ENCODE measurements at places on chromosomes 1 and 21.

- peak; percentile 27 for DNase-seq
Measured at GRCh38 chr1:41313661-41314131, 47.5 kb upstream of the FOXO6 start.

GRCh38 chr1:182238421-182238820, 153.2 kb downstream of the GLUL start:
- DNase-seq: no peak

DNA sequence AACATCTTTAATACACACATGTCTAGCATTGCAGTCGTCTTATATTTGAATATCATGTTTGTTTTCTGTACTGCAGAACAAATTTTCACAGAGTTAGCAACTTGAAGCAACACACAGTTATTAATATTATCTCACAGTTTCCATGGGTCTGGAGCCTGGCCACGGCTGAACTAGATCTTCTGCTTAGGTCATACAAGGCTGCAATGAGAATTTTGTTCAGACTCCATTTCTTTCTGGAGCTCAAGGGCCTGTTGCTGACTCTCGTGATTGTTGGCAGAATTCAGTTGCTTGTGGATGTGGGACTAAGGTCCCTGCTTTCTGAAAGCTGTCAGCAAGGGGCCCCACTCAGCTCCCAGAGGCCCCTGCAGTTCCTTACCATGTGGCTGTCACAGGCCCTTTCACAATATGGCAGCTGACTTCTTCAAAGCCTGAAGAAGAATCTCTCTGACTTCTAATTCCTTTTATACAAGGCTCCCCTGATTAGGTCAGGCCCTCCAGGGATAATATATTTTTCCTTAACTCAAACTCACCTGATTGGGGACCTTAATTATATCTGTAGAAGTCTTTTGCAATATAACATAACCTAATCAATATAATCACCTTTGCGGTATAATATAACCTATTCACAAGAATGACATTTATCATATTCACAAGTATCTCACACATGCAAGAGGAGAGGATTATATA, 296.3 kb downstream of the NFIA start:
- no peak for DNase-seq

GRCh38 chr1:12031039-12031980, 12.0 kb downstream of the MIIP start:
- no peak for DNase-seq

GRCh38 chr1:90911353-90911752, 110.5 kb downstream of the ZNF644 start:
- no peak for DNase-seq

- no peak for DNase-seq
Measured at GRCh38 chr1:114080511-114081436, 72.9 kb downstream of the SYT6 start.

DNA sequence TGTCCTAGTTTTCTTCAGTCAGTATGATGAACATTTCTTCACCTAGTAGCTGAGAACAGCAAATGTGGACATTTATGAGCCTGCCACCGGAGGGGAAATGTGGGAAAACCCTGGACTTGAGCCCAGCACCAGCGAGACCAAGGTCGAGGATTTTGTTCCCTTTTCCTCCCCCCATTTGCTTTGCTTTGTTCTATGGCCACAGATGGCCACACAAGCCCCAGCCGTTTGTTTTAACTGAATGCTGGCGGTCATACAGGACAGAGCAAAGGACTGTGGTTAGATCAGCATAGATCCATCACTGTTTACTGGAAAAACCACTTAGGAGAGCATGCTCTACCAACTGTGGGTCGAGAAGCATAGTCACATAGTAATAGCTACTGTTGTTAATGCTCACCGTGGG, 20.9 kb downstream of the SH2D2A start:
- no peak for DNase-seq

DNA sequence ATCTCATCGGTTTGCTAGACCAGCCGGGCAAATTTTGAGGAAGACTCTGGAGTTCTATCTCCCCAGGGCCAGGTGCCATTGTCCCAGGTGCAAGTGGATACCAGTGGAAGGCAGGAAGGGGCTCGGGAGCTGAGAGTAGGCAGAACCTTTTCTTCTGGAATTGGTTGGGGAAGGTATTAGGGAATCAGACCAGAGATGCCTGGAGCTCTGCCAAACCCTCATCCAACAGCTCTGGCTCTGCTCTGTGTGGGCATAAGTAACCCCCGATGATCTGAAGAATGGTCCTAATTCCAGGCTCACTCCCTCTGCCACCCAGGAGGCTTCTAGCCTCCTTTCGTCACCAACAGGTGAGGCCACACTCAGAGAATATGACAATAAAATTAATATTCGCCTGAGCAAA, 69.9 kb downstream of the PGBD5 start:
- no peak for DNase-seq

GRCh38 chr21:42406201-42406621, 2.5 kb downstream of the UBASH3A start:
- DNase-seq: no peak

GRCh38 chr1:63545780-63546179, 22.5 kb downstream of the EFCAB7 start:
- no peak for DNase-seq

DNA sequence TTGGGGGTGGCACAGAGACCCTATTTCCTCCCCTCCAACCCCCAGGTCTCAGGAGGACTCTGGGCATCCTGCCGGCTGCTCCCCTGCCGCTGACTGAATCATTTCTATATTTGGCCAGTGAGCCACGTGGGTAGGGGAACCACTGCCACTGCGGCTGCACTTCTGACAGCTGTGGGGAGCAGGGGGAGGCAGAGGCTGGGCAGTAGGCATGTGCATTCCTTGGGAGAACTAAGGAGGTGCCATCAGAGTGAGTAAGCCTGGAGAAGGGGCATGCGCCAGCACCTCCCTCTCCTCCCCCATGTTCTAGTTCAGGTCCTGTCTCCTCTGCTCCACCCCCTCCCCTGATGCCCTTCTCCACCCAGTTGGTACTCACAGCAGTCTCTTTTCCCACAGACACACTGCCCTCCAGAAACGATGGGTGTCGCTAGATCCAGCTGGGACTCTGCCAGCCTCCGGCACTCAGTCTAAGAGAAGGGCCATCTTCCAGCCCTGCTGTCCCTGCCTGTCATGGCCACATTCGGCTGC, 12.0 kb downstream of the PPFIA4 start:
- no peak for DNase-seq

DNA sequence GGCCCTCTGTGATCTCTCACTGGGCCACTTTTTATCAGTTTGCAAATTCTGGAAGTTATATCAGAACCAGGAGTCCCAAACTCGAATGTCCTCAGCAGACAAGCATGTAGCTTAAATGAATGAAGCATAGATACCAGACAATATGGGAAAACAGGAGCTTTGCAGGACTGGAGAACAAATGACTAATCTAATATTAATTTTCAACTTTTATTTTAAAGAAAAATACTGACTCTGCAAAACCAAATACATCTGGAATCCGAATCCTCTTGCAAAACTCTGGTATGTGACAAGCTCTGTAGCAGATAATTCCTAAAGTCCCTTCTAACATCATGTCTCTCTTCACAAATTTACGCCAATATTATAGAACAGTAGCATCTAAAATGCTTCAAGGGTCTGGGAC, 427.4 kb downstream of the TTLL7 start:
- DNase-seq: no peak

- DNase-seq: no peak
Measured at GRCh38 chr1:91584878-91585277, 84.2 kb downstream of the CDC7 start.

GRCh38 chr1:206503591-206504362, 3.6 kb upstream of the RASSF5 start:
- peak; percentile 79 for DNase-seq

- DNase-seq: no peak
Measured at GRCh38 chr1:54834007-54834541, 33.0 kb upstream of the TTC22 start.

DNA sequence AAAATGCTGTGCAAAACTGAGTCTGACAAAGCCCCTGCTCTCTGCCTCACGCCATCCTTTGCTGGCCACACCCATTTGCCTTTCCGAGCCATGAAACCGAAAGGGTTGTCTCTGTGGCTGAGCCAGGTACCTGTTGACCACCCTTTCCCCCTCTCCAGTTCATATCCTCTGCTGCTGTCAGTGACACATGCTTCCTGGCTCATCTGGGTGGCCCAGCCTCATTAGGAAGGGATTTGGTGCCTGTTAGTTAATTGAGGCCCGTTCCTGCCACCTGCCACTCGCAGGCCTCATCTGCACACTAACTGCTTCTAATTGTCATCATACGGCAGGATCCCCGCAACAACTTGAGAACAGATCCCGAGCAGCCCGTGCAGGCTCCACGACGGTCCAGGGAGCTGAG, 79.2 kb downstream of the OLIG1 start:
- no peak for DNase-seq

DNA sequence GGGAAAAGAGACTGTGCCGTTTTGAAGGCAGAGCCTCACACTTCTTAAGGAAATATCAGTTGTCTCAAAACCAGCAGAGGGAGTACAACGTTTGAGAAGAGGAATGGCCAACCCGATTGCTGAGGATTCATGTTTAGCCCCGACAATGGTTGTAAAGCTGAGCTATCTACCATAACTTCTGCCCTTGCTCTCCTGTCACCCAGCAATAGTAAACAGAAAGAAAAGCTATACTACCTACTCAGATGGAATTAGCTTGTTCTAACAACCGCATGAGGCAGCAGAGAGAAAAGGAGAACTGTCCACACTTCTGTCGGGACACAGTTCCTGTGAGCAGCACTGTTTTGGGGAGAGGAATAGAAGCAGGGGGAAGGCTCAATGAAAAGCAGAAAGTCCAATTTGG, 91.2 kb downstream of the SLC45A1 start:
- no peak for DNase-seq

- no peak for DNase-seq
Measured at GRCh38 chr21:9838738-9839642, 682.4 kb upstream of the TPTE start.
